Neural progenitor cell (in vitro differentiated cells): ENCODE measurements at places on chromosomes 2 and 18. TPM values are rescaled to one million over a fixed set of nuclear protein-coding genes. Genes with fewer than 3 reads are reported as not detected.

DNA sequence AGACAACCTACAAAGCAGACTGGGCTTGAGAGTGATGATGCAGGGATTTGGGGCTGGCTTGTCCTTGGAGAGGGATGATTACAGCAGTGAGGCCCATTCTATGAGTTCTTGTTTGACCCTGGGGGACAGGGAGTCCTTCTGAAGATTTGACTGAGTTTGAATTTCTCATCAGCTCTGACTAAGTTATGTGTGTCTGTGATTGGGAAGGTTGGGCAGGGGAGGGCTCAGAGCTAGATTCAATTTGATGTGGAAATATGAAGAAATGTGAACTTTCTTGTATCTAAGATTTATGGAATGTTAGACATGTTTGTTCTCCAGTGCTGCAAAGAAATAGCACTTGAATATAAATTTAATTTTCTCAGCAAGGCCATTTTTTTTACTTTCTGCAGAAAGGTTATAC is 19.9 kb upstream of the IL1R2 start:
- DNase-seq, result no peak
- no peaks in the 10 kb centered on the region for H3K36me3 ChIP-seq
- H3K27ac ChIP-seq, result no peak overlapping the region
- no peak overlapping the region for H3K4me3 ChIP-seq
- peaks cover 17% of the 10 kb centered on the region for H3K4me1 ChIP-seq

DNA sequence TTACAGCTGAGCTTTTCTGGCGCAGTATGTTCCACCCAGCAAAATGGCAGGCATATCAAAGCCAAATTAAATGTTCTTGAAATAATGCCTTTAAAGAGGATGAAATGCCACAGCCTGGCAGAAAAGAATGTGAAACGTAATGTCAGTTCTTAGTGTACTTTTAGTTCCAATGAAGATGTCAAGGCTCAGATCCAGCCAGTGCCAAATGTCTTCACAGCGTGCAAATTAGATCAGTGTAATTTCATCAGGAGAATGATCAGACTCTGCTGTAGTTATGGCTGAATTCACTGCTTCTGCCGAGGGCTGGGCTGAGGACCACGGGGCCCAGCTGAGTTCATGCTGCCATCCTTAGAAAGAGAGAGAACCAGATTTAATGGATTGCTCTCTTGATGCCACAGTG is 78.7 kb upstream of the ITGA4 start:
- no peak overlapping the region for H3K27ac ChIP-seq
- H3K4me3 ChIP-seq, result no peak overlapping the region
- H3K27me3 ChIP-seq, result no peaks in the 10 kb centered on the region
- DNase-seq, result no peak

- no peaks in the 10 kb centered on the region for H3K27me3 ChIP-seq
- peaks cover 8% of the 10 kb centered on the region for H3K36me3 ChIP-seq
- DNase-seq, result peak; percentile 16
Measured at GRCh38 chr2:160271171-160272086, 71.4 kb upstream of the ITGB6 start.

The SLC5A7 gene
- 0.03 and 0.04 TPM in 2 replicates for total RNA-seq

GRCh38 chr2:160551259-160551658 is 57.7 kb upstream of the RBMS1 start:
- no peak overlapping the region for H3K27ac ChIP-seq
- no peaks in the 10 kb centered on the region for H3K4me1 ChIP-seq
- H3K27me3 ChIP-seq, result no peaks in the 10 kb centered on the region
- no peak for DNase-seq
- H3K36me3 ChIP-seq, result no peaks in the 10 kb centered on the region

- no peak overlapping the region for H3K4me3 ChIP-seq
- no peaks in the 10 kb centered on the region for H3K36me3 ChIP-seq
- no peak for DNase-seq
- no peak overlapping the region for H3K27ac ChIP-seq
Measured at GRCh38 chr2:190893157-190893556, 12.5 kb downstream of the GLS start.

DNA sequence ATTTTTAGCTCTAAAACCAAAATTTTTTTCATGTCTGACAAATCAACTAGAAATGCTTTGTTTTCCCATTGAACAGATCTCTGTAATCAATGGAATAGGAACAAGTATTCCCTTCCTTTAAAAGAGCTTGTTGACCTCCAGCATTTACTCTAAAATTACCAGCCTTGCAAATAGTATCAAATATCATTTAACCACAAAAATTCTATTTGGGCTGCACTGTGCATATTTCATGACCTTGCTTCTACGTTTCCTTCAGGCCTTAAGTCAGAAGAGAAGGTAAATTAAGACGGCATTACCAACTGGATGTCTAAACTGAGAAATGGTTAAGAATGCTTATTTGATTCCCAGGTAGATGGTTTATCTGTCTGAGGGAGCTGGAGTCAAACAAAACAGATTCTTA is 33.3 kb upstream of the NRXN1 start:
- H3K4me3 ChIP-seq, result no peak overlapping the region
- no peak for DNase-seq
- no peak overlapping the region for H3K27ac ChIP-seq
- no peaks in the 10 kb centered on the region for H3K36me3 ChIP-seq
- H3K27me3 ChIP-seq, result no peaks in the 10 kb centered on the region
- H3K4me1 ChIP-seq, result no peaks in the 10 kb centered on the region

The GBX2 gene
- total RNA-seq, result 0.46 TPM in 1 of 2 replicates, not detected in the other

The PLEKHH2 gene
- 7.9 and 11.2 TPM in 2 replicates for total RNA-seq

The MAPRE3 gene
- 3.1 and 6.2 TPM in 2 replicates for total RNA-seq

The IL36G gene
- total RNA-seq, result 0.59 and 1.3 TPM in 2 replicates

The LYPD6 gene
- 4.1 and 4.4 TPM in 2 replicates for total RNA-seq

- no peak for DNase-seq
- no peaks in the 10 kb centered on the region for H3K27me3 ChIP-seq
- H3K27ac ChIP-seq, result no peak overlapping the region
- no peaks in the 10 kb centered on the region for H3K4me1 ChIP-seq
Measured at GRCh38 chr2:148545390-148546256, 98.9 kb upstream of the EPC2 start.

- H3K27me3 ChIP-seq, result no peaks in the 10 kb centered on the region
- H3K4me3 ChIP-seq, result peak overlapping the region; percentile 7
- peaks cover 62% of the 10 kb centered on the region for H3K4me1 ChIP-seq
Measured at GRCh38 chr2:221911890-221912289, 339.8 kb upstream of the EPHA4 start.

GRCh38 chr2:27583390-27583915 is 611 bp downstream of the ZNF512 start:
- peak overlapping the region; percentile 89 for H3K4me3 ChIP-seq
- no peak overlapping the region for H3K27ac ChIP-seq
- H3K4me1 ChIP-seq, result peaks cover 10% of the 10 kb centered on the region
- DNase-seq, result no peak

The PLB1 gene
- total RNA-seq, result 0.12 TPM in 1 of 2 replicates, not detected in the other

DNA sequence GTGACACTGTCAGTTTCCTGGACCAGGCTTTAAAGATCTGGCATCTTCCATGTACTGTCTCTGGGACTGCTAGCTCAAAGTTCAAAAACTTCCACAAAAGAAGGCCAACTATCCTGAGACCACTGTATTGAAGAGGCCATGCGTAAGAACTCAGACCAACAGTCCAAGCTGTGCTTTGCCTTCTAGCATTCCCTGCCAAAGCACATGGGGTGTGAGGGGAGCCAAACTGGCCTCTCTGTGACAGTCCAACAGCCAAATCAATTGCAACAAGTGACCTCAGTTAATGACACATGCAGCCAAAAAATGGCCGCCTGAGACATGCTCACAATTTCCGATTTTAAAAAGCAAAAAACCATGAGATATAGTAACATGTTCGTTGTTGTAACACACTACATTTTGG is 160.3 kb upstream of the CDH19 start:
- H3K27ac ChIP-seq, result no peak overlapping the region
- no peak for DNase-seq
- H3K4me1 ChIP-seq, result no peaks in the 10 kb centered on the region
- H3K36me3 ChIP-seq, result no peaks in the 10 kb centered on the region
- no peak overlapping the region for H3K4me3 ChIP-seq
- H3K27me3 ChIP-seq, result no peaks in the 10 kb centered on the region

- no peaks in the 10 kb centered on the region for H3K27me3 ChIP-seq
- H3K36me3 ChIP-seq, result no peaks in the 10 kb centered on the region
- H3K27ac ChIP-seq, result no peak overlapping the region
- no peak for DNase-seq
- H3K4me1 ChIP-seq, result peaks cover 14% of the 10 kb centered on the region
Measured at GRCh38 chr2:47251404-47251675, 96.2 kb upstream of the STPG4 start.

DNA sequence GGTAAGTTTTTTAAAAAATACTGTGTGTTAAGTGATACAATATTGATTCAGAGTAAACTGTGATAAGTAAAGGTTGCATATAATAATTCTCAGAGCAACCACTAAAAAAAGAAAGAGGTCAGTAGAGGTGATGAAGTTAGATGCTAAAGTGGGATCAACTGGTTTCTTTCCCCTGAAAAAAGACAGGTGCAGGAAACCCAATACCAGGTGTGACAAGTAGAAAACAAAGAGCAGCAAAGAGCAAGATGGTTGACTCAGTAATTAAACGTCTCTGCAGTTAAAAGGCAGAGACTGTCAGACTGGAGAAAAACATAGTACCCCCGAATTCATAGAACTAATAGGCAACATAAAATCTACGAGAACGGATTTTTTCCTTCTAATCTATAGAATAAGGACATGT is 128.3 kb downstream of the ATP9B start:
- H3K36me3 ChIP-seq, result no peaks in the 10 kb centered on the region
- no peak overlapping the region for H3K4me3 ChIP-seq
- no peaks in the 10 kb centered on the region for H3K4me1 ChIP-seq
- no peaks in the 10 kb centered on the region for H3K27me3 ChIP-seq
- no peak overlapping the region for H3K27ac ChIP-seq
- DNase-seq, result no peak

DNA sequence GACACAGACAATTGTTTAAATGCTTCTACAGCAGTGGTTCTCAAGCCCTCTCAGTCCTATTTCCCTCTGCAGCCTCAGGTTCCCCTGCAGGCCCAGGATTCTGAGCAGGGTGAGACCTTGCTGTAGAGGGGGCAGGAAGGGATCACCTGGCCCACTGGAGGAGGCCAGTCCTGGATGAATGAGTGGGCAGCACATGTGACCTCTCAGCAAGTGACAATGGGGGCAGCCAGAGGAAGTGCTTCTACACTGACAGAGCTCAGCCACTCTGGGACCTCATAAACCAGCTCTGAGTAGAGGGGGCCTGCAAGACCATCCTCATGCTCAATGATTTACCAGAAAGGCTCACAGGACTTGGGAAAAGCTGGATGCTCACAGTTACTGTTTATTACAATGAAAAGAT is 63.2 kb downstream of the ASB1 start:
- DNase-seq, result no peak
- H3K36me3 ChIP-seq, result no peaks in the 10 kb centered on the region
- no peak overlapping the region for H3K27ac ChIP-seq
- no peak overlapping the region for H3K4me3 ChIP-seq

GRCh38 chr2:65292461-65293011 is 64.9 kb downstream of the ACTR2 start:
- DNase-seq, result no peak
- H3K4me3 ChIP-seq, result no peak overlapping the region
- peaks cover 1% of the 10 kb centered on the region for H3K27me3 ChIP-seq
- no peaks in the 10 kb centered on the region for H3K36me3 ChIP-seq

DNA sequence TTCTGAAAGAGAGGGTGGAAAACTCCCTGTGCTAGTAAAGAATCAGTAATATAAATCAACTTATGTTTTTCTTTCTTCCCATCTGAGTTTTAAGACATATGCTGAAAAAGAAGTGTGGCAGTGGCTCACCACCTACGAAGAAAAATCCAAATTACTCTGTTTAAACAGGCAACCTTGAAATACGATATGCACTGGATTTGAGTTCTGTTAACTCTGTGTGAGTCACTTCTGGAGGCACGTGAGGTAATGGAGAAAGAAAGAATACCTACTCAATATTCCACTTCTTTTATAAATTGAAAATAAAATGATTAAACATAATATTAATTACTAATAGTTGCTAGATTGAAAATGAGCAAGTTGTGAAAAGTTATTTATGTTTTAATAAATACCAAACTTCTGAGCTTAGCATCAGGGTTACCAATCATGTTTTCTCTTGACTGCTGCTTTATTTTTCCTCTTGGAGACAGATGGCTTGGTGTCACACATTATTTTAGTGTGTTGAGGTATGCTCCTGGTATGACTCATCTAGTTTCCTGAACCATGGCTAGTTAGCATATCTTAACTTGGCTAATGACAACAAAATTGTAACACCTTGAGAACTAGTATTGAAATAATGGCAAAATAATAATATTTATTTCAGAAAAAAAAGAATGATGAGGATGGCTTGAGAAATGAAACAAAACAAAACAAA is 1705.5 kb upstream of the PIK3C3 start:
- H3K27me3 ChIP-seq, result no peaks in the 10 kb centered on the region
- peaks cover 4% of the 10 kb centered on the region for H3K4me1 ChIP-seq
- H3K36me3 ChIP-seq, result no peaks in the 10 kb centered on the region
- H3K27ac ChIP-seq, result no peak overlapping the region

DNA sequence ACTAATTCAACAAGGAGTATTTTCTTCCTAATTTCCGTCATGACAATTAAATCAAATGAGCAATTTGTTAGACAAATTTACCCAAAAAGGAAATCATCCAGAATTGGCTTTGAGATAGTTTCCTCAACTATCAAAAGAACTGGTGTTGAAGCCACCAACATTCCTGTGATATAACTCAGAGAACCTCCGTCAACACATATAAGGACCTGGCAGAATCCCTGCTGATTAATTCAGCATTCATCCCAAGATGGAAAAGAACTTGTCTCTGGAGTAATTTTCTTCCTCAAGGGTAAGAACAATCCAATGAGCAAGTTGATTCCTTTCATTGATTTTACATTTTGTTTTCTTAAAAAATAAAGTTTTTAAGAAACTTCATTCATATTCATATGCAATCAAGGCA is 62.0 kb downstream of the MBD2 start:
- DNase-seq, result no peak
- H3K27me3 ChIP-seq, result no peaks in the 10 kb centered on the region
- peaks cover 6% of the 10 kb centered on the region for H3K4me1 ChIP-seq

DNA sequence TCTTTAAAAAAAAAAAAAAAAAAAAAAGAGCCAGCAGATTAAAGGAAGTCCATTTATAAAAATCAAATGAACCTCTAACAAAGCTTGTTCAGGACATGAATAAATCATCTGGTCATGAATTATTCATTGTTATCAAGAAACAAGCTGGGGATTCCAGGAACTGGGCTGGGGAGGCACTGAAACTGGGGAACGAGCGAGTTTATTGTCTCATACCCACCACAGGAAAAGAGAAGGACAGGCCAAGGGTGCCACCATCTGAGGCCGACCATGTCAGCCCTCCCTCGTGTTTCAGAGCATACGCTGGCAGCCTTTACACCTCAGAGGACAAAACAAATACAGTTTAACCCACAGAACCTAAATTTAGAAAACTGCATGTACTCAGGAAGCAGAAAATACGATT is 164.2 kb downstream of the VWC2L start:
- H3K4me1 ChIP-seq, result peaks cover 25% of the 10 kb centered on the region
- H3K27me3 ChIP-seq, result no peaks in the 10 kb centered on the region
- H3K4me3 ChIP-seq, result no peak overlapping the region
- DNase-seq, result no peak
- H3K27ac ChIP-seq, result no peak overlapping the region

GRCh38 chr18:28735731-28736130 is 558.8 kb upstream of the CDH2 start:
- no peak overlapping the region for H3K27ac ChIP-seq
- no peak overlapping the region for H3K4me3 ChIP-seq
- H3K36me3 ChIP-seq, result no peaks in the 10 kb centered on the region
- H3K4me1 ChIP-seq, result peaks cover 8% of the 10 kb centered on the region
- H3K27me3 ChIP-seq, result no peaks in the 10 kb centered on the region
- no peak for DNase-seq

The SERPINB12 gene
- not detected in 2 replicates for total RNA-seq

GRCh38 chr18:48885924-48886400 is 64.8 kb downstream of the SMAD7 start:
- no peak for DNase-seq
- no peak overlapping the region for H3K27ac ChIP-seq
- peaks cover 19% of the 10 kb centered on the region for H3K4me1 ChIP-seq
- no peaks in the 10 kb centered on the region for H3K36me3 ChIP-seq
